ENCODE measurements at places on chromosomes 16 and 17.

GRCh38 chr17:31580706-31581490 lies 189.4 kb downstream of the RAB11FIP4 start:
- DNase-seq, result peak; percentile 93

DNA sequence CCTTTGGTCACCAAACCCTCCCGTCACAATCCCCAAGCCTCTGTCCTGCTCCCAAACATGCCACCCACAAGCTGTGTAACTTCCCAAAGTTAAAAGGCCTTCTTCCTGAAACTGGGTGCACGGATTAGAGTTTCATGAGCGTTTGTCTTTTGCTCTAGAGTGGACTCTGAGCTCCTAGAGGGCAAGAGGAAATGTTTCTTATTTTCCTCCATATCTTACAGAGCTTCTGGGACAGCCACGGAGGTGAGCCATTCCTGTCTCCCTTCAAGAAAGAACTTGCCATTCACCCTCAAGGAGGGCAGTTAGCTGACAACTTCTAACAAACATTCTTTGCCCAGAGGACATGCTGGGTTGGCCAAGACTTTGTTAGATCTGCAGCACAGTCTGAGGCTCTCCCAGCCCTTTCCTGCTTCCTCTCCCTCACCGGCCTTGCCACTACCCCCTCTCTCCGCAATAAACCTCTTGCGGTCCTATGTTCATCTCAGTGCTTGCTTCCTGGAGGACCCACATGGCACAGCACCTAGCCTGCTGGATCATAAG lies 2.6 kb upstream of the MYCBPAP start:
- DNase-seq, result peak; percentile 49

GRCh38 chr17:59221159-59221847 lies 992 bp downstream of the GDPD1 start:
- no peak for DNase-seq

- no peak for DNase-seq
Observed at GRCh38 chr16:71407731-71408130, 34.1 kb downstream of the TLE7 start.

- DNase-seq, result no peak
Observed at GRCh38 chr16:87687126-87687910, 78.5 kb downstream of the KLHDC4 start.

GRCh38 chr17:60712675-60713074 lies 35.0 kb downstream of the BCAS3 start:
- no peak for DNase-seq

GRCh38 chr17:80624864-80625263 lies 80.2 kb downstream of the RPTOR start:
- DNase-seq, result no peak

DNA sequence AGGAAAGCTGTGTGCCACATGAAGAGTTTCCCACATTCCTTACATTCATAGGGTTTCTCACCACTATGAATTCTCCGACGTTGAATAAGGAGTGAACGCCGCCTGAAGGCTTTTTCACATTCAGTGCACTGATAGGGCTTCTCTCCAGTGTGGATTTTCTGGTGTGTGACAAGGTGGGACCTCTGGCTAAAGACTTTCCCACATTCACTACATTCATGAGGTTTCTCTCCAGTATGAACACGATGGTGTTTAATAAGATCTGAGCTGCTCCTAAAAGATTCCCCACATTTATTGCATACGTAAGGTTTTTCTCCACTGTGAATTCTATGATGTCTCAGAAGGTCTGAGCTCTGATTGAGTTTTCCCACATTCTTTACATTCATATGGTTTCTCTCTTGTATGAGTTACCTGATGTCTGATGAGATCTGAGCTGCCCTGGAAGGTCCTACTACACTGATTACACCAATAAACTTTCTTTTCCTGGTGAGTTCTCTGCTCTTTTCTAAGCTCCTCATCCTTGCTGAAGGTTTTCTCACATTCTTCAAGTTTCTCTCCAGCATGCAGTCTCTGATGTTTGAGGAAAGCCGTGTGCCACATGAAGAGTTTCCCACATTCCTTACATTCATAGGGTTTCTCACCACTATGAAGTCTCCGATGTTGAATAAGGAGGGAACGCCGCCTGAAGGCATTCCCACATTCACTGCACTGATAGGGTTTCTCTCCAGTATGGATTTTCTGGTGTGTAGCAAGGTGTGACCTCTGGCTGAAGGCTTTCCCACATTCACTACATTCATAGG lies 10.0 kb downstream of the ZNF594 start:
- no peak for DNase-seq

DNA sequence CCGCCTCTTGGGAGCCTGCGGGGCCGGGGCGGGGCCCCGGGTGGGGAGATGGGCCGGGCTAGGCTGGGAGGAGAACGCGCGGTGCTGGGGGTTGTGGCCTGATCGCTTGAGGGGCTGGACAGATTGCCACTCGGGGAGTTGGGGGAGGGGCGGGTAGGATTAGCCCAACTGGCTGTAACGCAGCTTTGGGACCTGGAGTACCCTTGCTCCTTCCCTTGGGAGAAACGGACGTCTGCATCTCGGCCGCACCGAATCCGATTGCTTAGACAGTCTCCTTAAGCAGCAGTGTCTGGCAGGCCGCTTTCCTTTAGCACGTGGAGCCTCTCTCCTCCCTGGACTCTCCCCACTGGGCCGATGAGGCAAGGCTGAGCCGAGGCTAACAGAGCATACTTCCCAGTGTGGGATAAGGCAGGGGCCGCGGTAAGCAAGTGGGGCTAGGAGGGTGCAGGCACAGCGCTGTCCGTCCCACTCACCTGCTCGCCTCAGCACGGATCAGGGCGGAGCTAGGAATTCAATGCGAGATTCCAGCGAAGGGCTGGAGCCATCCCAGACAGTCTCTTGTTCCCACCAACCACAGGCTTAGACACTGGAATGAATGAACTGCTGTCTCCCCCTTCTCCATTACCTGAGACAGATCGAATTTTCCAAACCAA lies 540 bp upstream of the ACLY start:
- DNase-seq, result peak; percentile 24

DNA sequence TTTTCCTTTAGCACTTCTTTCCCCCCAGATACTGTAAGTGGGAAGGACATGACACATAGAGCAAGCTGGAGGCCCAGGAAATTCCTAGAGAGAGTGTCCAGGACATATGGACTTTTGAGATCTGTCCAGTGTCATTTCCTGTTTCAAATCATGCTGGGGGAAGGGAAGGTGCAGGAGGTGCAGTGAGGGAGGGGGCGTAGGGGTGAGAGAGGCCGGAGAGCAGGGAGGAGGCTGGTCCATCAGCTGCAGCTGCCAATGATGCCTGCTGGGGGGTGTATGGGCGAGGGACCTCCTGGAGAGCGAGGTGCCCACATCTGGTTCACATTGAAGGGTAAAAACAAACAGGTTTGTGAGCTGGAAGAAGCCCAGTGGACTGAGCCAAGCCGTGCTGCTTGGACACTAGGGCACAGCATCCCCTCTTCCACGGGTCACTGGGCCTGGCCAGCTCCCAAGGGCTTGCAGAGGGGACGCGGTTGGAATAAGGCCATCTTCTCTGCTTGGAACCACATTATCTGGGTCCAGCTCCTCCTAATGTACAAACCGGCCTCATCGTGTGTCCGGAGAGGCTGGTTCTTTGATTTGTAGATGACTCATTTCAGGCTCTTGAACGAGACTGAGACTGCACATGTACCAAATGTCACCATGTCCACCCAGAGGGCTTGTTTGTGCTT lies 70.4 kb upstream of the SMURF2 start:
- no peak for DNase-seq

DNA sequence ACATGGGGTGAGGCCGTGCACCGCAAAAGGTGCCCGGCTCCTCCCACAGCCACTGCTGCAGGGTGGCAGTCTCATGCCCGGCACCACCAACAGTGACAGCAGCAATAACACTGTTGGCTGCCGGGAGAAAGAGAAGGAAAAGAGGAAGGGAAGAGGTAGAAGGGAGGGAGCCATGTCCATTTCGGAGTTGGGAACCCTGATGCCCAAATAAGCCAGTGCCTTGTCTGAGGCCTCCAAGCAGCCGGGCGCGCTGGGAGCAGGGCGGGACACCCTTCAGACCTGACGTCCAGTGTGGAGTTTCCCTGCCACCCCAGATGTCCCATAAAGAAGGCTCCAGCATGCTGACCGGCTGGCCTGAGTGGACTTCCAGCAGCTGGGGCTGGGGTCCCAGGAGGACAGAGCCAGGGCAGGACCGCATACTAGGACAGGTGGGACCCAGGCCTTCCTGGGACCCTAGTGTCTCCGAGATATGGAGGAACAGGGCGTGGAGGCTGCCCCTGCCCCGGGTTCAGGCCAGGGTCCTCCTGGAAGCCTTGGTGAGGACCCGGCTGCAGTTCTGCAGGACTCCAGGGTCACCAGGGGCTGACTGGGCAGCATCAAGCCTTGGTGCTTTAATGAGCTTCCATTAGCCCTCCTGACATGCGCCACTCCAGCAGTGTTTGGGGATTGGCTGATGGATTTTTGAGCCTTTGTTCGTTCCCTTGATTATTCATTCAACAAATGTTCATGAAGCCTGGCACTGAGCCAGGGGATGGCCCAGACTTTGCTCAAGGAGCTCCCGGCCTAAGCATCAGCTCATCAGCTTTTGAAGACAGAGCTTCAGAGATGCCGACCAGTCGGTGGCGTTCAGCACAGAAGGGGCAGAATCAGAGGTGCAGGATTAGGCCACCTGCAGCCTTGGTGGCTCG lies 223.6 kb upstream of the CIBAR2 start:
- DNase-seq, result no peak

DNA sequence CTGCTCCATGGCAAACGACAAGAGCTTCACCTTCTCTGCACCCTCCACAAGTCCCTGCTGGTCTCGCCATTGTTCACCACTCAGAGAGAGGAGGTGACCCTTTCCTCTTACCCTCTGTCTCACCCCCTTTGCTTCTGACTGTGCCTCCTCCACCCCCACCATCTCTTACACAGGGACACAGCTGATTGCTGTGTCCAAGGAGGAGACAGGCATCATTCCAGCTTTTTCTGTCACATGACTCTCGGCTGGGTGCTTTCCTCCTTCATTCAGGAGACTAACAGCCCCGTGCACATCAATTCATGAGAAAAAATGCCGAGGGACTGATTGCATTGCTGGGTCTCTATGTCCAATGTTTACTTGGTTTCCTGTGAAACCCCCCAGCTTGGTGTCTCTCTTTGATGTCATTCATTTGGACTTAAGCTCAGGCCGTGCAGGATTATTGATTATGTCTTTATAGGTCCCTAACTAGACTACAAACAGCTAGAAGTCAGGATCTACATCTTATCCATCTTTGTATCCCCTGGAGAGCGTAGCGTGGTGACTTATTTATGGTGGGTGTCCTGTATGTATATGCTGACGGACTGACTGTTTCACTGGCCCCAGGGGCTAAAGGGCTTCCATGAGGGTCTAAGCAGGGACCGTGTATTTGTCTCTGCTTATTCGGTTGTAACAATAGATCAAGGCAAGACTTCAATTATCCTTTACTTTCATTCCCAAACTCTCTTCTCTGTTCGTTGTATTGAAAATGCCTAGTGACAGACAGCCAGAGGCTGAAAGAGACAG lies 82.2 kb upstream of the CDH13 start:
- no peak for DNase-seq

DNA sequence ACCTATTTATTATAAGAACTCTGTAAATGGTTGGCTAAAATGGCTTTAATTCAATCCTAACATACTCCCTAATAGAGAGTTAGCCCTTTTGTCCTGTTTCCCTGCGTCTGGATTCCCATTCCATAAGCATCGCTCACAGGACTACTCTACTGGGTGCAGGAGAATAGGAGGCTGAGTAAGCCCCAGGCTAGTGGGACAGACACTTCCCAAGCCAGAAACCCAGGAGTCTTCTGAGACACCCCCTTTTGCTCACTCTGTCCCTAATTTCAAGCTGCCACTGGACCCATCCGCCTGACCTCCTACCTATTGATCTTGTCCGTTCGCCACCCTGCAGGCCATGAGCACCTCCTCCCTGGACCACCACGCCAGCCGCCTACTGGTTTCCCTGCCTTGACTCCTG lies 16.7 kb upstream of the TOB1 start:
- DNase-seq, result no peak

DNA sequence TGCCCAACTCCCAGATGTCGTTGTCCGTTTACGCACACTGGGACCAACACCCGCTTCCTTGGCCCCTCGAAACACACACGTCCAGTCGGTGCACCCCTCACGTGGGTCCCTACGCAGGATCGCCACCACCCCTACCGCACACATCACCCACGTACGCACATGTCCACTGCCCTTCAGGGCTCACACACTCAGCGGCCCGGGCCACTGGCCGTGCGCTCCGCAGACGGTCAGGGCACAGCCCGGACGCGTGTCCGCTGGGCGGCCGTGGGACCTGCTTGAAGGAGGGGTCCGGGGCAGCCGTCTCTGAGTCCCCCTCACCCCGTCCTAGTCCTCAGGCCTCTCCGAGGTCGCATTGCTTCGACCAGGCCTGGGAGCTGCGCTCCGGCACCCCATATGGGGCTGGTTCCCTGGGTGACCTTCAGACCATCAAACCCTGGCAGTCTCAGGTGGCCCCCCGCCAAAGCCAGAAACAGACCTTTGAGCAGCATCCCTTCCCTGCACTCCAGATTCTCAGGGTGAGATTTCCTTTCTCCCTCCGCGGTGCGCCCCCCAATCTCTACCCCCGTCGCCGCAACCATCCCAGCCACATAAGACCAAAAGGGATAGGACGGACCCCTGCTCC lies 914 bp upstream of the GPRC5B start:
- DNase-seq, result no peak

DNA sequence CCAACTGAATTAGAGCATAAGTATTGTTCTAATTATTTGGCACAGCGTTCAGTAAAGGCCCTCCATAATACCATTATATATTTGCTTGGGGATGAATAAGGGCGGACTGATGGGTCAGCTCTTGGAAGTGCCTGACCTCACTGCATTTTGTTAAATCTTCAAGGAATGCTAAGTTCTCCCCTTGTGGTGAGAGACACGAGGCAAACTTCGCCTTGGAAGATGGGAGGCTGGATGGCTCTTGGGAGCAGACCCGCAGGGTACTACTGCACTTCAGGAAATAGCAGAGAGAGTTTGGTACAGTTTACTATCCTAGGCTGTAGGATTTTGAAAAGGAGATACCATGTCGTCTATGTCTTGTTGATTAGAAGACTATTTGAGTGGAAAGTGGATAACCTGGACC lies 87.0 kb upstream of the RPRML start:
- no peak for DNase-seq

DNA sequence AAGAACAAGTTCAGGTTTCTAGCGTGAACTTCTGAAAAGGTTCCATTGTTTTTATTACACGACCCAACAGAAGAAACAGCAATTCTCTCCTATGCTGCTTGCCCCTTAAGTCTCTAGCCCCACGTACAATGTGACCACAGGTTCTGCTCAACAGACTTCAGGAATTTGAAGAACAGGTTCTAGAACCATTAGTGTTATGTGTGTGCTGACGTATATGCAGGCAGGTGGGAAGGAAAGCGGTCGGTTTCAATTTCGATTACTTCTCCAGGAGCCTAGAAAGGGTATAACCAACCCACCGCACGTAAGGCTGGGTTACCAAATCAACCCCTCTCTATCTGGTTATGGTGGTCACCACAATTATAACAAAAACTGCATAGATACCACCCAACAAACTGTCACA lies 39.4 kb downstream of the XPO6 start:
- DNase-seq, result no peak

DNA sequence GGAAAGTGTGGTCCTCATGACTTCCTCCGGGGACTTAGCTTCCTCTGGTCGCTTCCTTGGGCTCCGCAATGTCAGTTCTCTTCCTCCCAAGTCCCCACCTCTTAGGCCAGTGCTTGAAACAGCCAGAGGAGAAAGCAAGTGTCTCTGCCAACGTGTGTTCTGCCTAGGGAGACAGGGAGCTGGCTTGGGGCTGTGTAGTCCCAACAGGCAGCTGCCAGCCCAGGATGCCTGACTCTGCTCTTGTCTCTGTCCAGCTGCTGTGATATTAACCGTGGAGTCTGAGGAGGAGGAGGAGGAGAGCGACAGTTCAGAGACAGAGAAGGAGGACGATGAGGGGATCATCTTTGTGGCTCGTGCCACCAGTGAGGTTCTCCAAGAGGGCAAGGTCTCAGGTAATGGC lies 13.5 kb upstream of the PLEKHG4 start:
- no peak for DNase-seq

Data from inflammatory macrophage (primary cell).